ENCODE measurements at places on chromosomes 12 and 14. TPM values are rescaled to one million over a fixed set of nuclear protein-coding genes. Genes with fewer than 3 reads are reported as not detected.

The INSM2 gene
- not detected for total RNA-seq

The PRB2 gene
- not detected for total RNA-seq

The CCDC198 gene
- total RNA-seq, result not detected

The GRIP1 gene
- total RNA-seq, result not detected

The PTHLH gene
- total RNA-seq, result under 0.01 TPM

DNA sequence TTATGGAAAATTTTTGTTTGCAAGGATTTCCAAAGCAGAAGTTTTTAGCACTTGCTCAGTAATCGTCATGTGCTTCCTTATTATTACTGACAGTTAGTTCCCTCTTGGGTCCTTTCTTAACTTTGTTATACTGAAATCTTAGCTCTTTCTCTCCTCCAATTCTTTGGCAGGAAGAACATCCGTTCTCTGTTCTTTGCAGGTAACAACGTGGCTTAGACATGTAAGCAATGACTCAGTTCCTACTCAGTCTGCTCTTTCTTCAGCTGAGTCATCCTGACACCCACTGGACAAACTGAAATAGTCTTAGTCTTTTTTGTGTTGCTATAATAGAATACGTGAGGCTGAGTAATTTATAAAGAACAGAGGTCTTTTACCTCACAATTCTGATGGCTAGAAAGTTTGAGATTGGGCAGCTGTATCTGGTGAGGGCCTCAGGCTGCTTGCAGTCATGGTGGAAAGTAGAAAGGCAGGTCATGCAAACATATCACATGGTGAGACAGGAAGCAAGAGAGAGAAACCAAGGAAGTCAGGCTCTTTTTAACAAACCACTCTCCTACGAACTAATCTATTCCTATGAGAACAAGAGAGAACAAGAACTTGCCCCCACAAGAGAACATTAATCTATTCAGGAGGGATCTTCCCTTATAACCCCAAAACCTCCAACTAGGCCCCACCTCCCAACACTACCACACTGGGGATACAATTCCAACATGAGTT lies 49.2 kb downstream of the TESPA1 start:
- peak; percentile 17 for DNase-seq

DNA sequence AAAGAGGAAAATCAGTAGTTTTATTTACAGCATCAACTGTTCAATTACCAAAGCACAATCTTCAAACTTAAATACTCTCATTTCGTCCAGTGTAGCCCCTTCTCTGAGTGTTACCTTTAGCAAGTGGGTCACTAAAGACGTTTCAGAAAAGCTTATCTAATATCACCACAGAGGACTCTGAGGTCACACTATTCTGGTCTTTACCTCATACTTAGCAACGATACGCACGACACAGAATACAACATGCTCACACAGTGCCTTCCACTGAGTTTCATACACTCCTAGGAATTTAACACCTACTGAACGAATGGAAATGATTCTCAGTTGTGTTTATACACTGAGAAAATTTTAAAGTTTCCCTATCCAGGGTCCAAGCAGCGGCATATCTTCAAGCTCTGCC lies 2.0 kb downstream of the SYT10 start:
- no peak for DNase-seq

- no peak for DNase-seq
These were observed 37.1 kb upstream of the LMNTD1 start for GRCh38 chr12:25590011-25590721.

- peak; percentile 68 for DNase-seq
These were observed 19.1 kb downstream of the BBOF1 start for GRCh38 chr14:74038020-74038859.
